Fibroblast of lung (primary cell): ENCODE measurements at places on chromosomes 11 and 22. TPM values are rescaled to one million over a fixed set of nuclear protein-coding genes. Genes with fewer than 3 reads are reported as not detected.

Gene SPON1
- total RNA-seq: 3.5 and 30.6 TPM in 2 replicates

Gene CAPN1
- total RNA-seq: 58.0 and 94.5 TPM in 2 replicates

Gene TH
- total RNA-seq: 0.17 TPM in 1 of 2 replicates, not detected in the other

Gene MRGPRE
- under 0.01 and 0.17 TPM in 2 replicates for total RNA-seq

Gene MS4A15
- total RNA-seq: not detected in 2 replicates

Gene VPS37C
- 7.2 and 7.6 TPM in 2 replicates for total RNA-seq

Gene TMEM191B
- total RNA-seq: under 0.01 and 4.1 TPM in 2 replicates

Gene JAML
- not detected in 2 replicates for total RNA-seq

Gene LYVE1
- total RNA-seq: under 0.01 and 0.17 TPM in 2 replicates

DNA sequence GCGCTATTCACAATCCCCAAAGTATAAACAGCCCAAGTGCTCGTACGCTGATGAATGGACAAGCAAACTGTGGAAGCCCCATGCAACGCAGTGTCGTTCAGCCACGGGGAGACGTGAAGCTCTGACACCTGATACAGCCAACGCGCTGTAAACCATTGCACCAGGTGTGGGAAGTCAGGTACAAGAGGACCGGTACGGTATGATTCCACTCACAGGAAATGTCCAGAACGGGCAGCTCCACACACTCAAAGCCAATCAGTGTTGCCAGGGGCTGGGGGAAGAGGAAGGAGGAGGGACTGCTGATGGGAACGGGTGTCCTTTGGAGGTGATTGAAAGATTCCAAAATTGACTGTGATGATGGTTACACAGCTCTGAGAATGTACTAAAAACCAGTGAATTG, 64.5 kb downstream of the BRD1 start:
- H3K27ac ChIP-seq: no peak overlapping the region
- H3K4me3 ChIP-seq: no peak overlapping the region
- no peak for DNase-seq
- no peaks in the 10 kb centered on the region for H3K36me3 ChIP-seq
- no peaks in the 10 kb centered on the region for H3K27me3 ChIP-seq
- H3K4me1 ChIP-seq: no peaks in the 10 kb centered on the region

DNA sequence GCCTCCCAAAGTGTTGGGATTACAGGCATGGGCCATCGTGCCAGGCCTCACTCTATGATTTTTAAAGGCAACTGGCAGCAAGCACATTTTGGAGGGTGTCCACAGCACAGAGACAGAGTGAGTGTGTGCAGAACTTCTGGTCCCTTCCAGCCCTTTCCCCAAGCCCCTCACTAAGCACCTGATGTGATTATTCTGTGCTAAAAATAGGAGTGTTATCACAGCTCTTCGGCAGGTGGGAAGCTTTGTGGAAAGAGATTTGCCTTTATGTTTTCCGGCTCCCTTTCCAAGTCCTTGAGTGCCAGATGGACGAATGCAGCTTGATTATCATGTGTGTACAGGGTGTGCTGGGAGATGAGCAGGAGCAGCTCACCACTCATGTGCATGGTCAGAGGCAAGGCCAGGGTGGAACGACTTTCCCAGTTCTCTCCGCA, 310.8 kb downstream of the DDX10 start:
- no peaks in the 10 kb centered on the region for H3K36me3 ChIP-seq
- no peak overlapping the region for H3K4me3 ChIP-seq
- no peak for DNase-seq
- H3K27me3 ChIP-seq: no peaks in the 10 kb centered on the region

- H3K4me1 ChIP-seq: no peaks in the 10 kb centered on the region
- no peak for DNase-seq
- no peak overlapping the region for H3K4me3 ChIP-seq
- H3K36me3 ChIP-seq: no peaks in the 10 kb centered on the region
- no peaks in the 10 kb centered on the region for H3K27me3 ChIP-seq
- H3K27ac ChIP-seq: no peak overlapping the region
These were observed 72.8 kb downstream of the ARHGAP42 start for GRCh38 chr11:100759856-100760255.

- DNase-seq: peak; percentile 15
- H3K27me3 ChIP-seq: peaks cover 57% of the 10 kb centered on the region
- no peaks in the 10 kb centered on the region for H3K4me1 ChIP-seq
- no peak overlapping the region for H3K27ac ChIP-seq
These were observed 2.1 kb upstream of the BARX2 start for GRCh38 chr11:129373489-129373953.

GRCh38 chr11:33500861-33501479, 199.7 kb downstream of the C11orf91 start:
- no peak overlapping the region for H3K4me3 ChIP-seq
- peak; percentile 50 for DNase-seq
- no peaks in the 10 kb centered on the region for H3K4me1 ChIP-seq
- H3K36me3 ChIP-seq: no peaks in the 10 kb centered on the region
- H3K27ac ChIP-seq: no peak overlapping the region
- H3K27me3 ChIP-seq: no peaks in the 10 kb centered on the region

DNA sequence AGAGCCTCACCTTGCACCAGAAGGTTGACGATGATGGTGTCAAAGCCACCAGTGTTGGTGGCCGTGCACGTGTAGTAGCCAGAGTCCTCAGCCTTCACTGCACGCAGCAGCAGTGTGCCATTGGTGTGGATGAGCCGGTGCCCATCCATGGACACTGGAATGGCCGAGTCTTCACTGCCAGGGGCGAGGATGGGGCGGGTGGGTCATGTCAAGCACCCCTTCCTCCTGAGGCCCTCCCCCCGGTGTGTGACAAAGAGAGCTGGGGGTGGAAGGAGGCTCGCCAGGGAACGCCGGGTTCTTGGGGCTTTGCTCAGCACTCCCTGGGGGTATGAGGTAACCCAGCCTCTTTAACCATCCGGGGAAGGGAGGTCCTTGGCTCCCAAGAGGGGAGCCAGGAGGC, 111.6 kb downstream of the CEP164 start:
- no peaks in the 10 kb centered on the region for H3K4me1 ChIP-seq
- no peak overlapping the region for H3K4me3 ChIP-seq
- no peaks in the 10 kb centered on the region for H3K36me3 ChIP-seq
- H3K27me3 ChIP-seq: peaks cover 9% of the 10 kb centered on the region
- no peak for DNase-seq

GRCh38 chr11:15500643-15501042, 385.9 kb downstream of the INSC start:
- DNase-seq: no peak
- no peak overlapping the region for H3K4me3 ChIP-seq

DNA sequence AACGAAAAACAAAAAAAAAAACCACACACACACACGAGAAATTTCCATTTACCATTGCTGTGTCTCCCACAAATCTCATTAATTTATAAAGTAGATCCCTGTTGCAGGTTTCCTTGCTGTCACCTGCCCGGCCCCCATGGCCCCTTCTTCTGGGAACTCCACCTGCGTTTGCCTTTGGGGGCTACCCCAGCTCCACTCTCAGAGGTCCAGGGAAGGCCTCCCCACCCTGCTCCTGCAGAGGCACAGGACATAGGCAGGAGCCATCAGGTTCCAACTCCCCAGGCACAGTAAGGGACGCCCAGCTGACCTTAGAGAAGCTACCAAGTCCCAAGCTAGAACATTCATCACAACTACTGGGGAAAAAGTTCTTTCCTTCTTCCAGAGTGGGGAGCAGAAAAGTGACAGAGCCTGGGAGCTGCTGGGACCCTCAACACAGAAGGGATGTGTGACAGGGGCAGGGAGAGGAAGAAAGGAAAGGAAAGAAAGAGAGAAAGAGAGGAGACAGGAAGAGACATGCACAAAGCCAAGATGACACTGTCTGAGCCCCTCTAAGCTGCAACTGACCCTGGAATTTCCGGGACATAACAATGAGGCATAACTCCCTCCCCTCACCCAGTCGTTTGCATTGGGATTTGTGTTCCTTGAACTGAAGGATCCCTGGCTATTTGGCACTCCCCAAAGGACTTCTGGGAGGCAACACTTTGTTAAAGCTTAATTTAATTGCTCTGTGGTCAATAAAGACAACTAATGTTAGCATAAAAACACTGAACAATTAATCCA, 175.7 kb downstream of the SHANK2 start:
- no peak for DNase-seq
- no peaks in the 10 kb centered on the region for H3K36me3 ChIP-seq
- no peak overlapping the region for H3K4me3 ChIP-seq
- no peaks in the 10 kb centered on the region for H3K27me3 ChIP-seq
- no peaks in the 10 kb centered on the region for H3K4me1 ChIP-seq
